GM12891 (cell line): ENCODE measurements at places on chromosomes 16 and 17.

DNA sequence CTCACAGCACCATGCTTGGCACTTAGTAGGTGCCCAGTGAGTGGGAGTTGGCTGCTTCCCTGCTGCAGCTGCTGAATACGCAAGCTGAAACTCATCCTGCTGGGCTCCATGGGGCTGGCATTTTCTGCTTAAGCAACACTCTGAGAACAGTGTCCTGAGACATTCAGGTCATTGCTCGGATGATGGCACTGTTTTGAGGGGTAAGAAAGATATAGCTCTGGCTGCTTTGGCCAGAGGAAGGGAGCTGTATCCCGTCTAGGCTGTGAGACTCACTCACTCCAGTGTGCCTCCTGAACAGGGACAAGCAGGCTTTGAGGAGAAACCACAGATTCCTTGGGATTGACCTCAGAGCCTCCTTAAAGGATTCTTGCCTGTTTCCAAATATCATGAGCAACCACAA lies 120.5 kb downstream of the CLEC16A start:
- DNase-seq: no peak

DNA sequence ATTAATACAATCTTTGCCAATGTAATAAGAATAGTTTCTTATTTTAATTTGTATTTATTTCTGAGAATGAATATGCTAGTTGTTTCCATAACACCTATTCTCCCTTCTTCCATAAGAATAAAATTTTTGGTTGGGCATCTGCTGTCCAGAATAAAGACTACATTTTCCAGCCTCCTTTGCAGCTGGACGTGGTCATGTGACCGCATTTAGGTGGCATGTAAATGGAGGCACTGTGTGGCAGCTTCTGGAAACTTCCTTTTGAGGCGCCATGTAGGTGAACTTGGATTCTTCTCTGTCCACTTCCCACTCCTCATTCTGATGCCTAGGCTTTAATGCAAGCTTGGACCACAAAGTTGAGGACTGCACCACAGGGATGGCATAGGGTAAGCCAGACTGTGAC lies 215.4 kb upstream of the AXIN2 start:
- no peak for DNase-seq

DNA sequence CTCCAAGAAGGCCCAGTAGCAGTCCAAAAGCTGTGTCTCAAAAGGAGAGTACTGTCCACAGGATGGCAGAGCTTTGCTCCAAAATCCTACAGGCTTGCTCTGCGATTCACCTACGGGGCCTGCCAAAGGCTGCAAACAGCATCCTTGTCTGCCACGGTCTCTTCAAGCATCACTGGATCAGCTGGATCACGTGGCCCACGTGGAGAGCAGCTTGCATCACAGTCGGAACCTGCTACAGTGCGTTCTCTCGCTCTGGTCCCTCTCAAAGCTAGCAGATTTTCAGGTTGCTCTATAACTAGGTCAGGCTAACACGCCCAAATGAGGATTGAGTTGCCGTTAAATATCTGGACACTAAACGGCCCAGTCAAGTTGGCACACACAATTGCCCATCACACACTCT lies 8.4 kb upstream of the TIMM22 start:
- no peak for DNase-seq

GRCh38 chr17:31448467-31449077 lies 57.1 kb downstream of the RAB11FIP4 start:
- DNase-seq: no peak

DNA sequence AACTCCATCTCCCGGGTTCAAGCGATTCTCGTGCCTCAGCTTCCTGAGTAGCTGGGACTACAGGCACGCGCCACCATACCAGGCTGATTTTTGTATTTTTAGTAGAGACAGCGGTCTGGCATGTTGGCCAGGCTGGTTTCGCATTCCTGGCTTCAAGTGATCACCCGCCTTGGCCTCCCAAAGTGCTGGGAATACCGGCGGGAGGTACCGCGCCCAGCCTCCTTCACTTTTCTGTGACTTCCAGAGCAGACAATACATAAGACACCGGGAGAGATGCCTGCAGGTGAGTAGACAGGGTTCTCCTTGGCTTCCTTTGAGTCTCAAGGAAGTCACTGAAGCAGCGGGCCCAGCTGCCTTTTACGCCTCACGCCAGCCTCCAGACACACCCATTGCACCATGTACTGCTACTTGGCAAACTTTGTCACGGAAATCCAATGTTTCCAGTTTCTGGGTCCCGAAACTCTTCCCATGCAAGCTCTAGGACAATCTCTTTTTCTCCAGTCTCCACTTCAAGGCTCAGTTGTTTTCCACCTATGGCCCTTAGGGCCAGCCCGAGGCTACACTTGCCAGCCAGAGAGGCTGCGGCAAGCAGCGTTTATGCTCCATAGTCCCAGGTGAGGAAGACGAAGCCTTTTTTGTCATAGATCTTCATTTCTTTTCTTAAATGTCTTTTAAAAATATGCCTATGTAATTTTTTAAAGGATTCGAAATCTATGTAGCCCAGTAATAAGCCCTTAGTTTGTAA lies 886 bp upstream of the OR1F1 start:
- DNase-seq: no peak

- DNase-seq: no peak
Measured at GRCh38 chr16:67943619-67944504, at the start of gene LCAT. Gene LCAT (minus strand): TSS chr16:67944120. CDS start chr16:67944101, 19 bp downstream.

DNA sequence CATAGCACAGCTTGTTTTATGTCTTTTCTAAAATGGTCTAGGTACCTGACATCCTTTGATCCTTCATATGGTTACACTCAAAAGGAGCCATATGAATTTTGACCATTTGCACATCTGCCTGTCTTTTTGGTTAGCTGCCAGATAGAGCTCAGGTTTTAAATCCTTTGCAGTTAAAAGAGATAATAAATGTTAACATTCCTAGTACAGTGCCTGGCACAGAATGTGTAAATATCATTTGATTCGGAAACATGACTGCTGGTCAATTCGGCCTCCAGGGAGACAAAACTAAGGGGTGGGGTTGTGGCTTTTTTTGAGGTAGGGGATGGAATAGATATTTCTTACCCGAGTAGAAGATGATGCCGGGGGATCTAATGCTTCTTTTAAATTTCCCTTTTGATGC lies 64.2 kb downstream of the FTO start:
- DNase-seq: no peak

DNA sequence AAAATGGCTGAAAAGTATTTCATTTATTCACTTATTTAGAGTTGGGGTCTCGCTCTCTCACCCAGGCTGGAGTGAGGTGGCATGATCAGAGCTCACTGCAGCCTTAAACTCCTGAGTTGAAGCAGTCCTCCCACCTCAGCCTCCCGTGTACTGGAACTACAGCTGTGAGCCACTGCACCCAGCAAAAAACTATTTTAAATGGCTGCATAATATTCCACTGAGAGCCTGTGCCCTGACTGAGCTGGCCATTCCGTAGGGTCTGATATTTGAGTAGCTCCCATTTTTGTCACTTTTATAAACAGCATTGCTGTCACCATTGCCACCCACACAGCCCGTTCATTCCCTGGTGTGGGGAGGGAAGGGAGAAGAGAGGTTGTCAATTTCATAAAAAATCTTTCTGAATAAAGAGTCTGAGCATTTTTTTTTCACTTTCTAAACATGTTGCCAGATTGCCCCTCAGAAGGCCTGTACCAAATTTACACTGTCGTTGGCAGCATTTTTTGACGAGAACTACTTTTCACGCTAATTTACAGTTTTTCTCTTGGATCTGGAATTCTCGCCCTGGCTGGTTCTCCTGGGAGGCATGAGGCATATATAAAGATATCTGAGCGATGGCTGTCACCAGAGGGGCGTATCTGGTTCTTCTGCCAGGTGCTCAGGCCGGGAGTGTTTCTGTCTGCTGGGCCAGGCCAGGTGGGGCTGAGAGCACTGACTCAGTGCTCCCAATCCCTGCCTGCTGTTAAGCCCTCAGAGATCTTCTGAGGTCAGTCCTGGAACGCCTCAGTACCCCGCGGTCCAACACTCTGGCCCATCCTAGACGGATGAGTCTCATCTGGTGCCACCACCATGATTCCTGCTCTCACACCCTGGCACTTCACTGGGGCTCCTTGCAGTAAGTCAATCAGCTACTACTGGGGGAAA lies 7.2 kb upstream of the KIFC3 start:
- no peak for DNase-seq

GRCh38 chr17:42271779-42272035 lies 4.5 kb downstream of the STAT5B start:
- DNase-seq: no peak

GRCh38 chr16:5336941-5337340 lies 239.3 kb upstream of the EEF2KMT start:
- no peak for DNase-seq

DNA sequence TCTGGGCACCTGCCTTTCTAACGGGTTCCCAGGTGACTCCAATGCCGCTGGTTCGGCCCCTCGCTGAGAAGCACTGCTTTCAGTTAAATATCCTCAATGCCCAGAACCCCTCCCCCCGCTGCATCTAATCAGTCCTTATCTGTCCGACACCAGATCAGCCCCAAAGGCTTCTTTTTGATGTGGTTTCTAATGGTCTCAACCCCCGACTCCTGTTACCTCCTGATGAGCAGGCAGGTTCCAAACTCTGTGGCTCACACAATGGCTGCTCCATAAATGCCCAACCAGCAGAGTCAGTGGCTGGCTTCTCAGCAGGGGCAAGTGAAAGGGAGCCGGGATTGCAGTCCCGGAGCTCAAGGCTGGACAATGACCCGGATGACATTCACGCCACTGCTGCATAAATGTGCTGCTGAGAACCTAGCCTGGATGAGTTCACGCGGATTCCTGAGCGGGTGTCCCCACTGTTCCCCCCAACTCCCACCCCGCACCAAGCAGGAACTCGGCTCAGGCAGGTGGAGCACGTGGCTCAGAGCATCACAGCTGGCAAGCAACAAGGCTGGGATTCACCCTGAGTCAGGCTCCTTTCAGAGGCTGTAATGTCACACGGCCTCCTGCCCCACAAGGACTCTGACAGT lies 1.0 kb upstream of the SLC38A8 start:
- no peak for DNase-seq

DNA sequence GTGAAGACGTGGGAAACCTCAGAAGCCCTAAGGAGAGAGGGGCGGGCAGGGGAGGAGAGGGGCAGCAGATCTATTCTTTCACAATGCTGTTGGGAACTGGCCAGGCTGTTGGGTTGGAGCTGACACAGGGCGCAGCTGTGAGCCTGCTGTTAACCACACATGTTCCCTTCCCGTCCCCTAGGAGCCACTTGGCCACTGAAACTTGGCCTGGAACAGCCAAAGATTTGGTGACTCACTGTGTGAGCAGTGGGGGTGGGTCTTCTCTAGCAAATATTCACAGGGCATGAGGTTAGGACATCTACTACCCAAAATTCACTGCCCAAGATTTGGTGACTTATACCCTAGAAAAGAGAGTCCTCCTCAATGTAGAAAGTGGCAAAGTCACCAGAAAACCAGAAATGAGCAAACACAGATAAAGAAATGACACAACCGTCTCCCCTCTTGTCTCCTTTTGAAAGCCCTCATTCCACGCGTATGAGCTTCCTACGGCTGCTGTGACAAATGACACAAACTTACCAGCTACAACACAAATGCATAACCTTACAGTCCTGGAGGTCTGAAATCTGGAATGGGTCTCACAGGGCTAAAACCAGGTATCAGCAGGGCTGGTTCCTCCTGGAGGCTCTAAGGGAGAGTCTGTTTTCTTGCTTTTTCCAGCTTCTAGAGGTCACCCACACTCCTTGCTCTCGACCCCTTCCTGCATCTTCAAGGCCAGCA lies 6.3 kb downstream of the TBC1D16 start:
- no peak for DNase-seq

GRCh38 chr16:72012607-72013006 lies 4.1 kb downstream of the DHODH start:
- no peak for DNase-seq

- DNase-seq: no peak
Measured at GRCh38 chr17:67549820-67550219, 167.9 kb upstream of the NOL11 start.

- DNase-seq: peak; percentile 50
Measured at GRCh38 chr17:16406742-16407674, 8.4 kb upstream of the TRPV2 start.

GRCh38 chr17:80034791-80035686 lies 633 bp downstream of the TBC1D16 start:
- peak; percentile 51 for DNase-seq

DNA sequence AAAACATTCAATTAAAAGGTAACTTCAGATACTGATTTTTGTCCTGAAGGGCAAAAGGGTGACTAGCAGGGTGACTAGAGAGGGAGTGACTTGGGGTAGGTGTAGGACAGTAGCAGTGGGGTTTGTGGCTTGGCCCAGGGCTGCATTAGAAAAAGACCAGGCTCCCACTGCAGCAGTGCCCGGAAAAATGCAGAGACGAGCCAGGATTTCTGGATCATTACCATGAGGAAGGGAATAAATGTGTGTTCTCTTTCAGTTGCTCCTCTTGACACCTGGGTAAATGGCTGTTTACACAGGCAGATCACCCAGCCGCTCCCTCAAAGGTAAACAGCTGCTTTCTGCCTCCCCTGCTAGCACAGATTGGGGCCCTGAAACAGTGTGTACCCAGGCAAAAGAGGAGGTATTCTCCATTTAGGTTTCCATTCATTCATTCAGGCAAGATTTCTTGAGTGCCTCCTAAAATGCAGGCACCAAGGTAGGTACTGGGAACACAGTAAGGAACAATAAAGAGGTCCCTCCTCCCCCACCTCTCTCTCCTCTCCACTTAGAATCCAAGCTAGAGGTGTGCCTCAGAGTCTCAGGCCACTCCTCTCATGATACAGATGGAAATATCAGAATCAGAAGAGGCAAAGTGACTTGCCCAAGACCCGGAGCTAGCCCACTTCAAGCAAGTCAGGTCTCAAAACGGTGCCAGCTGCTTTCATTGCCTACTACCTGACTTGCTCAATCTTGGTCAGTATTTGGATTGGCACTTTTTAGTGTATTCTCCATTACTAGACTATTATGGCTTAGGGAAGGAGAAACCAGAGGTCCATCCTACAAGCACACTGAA lies 15.2 kb upstream of the TOX3 start:
- DNase-seq: no peak

- no peak for DNase-seq
Measured at GRCh38 chr16:67199011-67199807, at the start of gene ELMO3. Gene ELMO3 (plus strand): TSS chr16:67199131. CDS start chr16:67199327, 196 bp downstream.

DNA sequence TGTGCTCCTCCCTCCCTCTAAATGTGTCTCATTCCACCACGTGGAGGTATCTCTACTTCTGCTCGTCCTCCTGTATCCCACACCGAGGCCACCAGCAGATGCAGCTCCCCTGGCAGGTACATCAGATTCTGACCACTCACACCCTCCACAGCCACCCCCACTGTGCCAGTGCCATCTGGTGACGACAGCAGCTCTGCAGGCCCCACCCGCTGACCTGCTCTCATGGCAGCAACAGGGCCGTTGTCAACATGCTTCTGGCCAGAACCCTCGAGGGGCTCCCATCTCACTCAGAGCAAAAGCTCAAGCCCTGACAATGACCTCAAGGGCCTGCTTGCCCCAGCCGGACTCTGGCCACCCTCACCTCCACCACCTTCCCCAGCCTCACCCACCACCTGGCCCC lies 93.4 kb downstream of the AMFR start:
- DNase-seq: no peak
